SIG-M5 (cell line): ENCODE measurements at places on chromosomes 3 and 15.

DNA sequence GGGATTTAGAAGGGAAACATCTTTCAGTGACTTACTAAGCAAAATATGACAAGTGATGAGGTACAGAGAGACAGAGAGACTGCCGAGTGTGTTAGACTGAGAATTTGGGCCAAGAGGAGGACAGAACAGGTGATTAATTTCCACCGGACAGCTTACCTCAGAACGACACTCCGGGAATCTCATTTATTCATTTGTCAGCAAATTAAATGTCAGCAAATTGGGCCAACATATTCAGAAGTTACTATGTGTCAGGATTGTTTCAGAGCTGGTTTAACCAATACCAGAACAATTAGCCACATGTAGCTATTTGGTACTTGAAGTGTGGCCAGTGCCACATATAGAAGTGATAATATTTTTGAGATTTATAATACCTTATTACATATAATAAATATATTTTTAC lies 232.6 kb upstream of the CNTN3 start:
- DNase-seq: no peak

DNA sequence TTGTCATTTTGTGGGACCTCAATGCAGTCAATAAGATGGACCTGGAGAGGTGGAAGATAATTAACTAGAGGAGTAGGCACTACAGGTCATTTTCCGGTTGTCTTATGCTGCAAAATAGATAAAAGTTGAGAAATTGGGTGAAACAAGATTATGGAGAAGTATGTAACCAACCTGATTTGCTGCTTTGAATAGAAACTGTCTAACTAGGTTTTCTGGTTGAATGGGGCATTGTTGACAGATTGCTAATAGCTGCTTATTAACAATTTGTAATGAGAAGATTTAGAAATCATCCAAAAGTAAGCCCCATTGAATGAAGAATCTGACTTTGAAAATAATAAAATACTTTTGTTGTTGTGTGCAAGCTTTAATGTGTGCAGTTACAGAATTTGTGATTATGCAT lies 26.2 kb downstream of the PIAS1 start:
- DNase-seq: no peak

GRCh38 chr15:92468991-92469390 lies 75.3 kb downstream of the ST8SIA2 start:
- DNase-seq: no peak

GRCh38 chr3:72339670-72340030 lies 508.6 kb downstream of the SHQ1 start:
- DNase-seq: no peak

- DNase-seq: no peak
Measured at GRCh38 chr3:185823078-185824044, 1.5 kb downstream of the IGF2BP2 start.
